ENCODE measurements at places on chromosomes 12 and 14.

DNA sequence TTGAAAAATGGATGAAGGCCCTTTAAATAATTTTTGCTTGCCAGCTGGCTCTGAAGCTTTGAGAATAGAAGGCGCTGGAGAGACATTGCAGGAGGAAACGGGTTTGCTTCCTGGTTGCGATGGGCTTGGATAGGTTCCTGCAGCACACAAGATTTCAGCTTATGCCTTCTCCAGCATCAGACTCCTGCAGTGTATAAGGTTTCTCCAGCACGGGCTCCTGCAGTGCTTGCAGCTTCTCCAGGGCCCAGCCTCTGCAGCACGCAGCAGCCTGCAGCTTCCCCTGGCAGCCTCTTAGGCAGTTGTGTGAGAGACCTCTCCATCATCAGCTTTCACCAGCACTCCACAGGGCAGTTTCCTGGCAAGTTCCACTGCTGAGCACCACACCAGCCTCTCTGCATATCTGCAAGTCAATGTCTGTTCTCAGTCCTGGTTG lies 78.7 kb upstream of the ZDHHC17 start:
- DNase-seq, result no peak

- no peak for DNase-seq
Measured at GRCh38 chr12:38528527-38528926, 212.0 kb downstream of the ALG10B start.

DNA sequence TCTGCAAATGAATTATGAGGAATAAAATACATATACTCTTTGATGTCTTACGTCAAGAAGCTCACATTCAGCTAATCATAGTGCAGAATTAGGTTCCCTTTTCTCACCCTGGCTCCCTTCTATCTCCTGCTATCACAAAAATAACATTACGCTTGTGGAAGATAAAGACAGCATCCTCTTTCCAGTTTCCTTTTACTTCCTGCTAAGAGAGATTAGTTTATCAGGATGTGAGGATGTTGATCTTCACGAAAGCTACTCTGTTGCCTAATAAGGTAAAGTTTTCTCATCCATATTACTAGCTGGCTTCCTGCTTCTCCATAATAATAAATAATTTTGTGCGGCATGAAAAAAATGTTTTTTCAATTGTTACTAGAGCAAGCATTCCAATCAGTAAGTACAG lies 217.7 kb upstream of the DCN start:
- DNase-seq, result no peak

DNA sequence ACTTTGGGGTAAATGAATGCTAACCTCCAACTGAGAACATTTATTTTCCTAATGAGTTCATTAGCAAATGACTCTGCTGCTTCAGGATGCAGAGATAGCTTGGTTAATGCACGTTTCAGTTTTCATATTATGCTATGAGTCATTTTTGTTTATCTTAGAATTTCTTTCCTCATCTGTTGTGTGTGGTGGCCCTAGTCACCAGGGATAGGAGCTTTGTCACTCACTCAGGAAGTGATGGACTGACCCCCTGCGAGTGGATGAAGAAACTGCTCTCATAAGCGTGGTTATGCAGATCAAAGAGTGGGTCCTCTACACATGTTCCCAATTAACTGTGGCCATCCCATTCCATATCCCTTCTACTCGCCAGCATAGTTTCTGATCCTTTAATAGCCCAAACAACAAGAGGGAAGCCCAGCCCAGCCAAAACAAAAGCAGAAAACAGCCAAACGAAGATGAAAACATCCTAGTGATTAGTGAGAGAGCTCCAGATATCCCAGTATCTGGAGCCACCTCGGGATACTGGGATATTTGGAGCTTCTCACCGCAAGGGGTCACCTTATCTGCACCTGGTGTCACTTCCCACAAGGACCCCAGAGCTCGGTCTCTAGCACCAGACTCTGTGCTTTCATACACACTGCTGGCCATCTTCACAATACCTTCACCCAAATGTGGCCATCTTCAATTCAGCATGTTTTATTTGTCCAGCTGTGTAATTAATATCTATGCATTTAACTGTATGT lies 8.6 kb downstream of the TC2N start:
- no peak for DNase-seq

GRCh38 chr12:75556311-75556899 lies 45.0 kb upstream of the KRR1 start:
- DNase-seq, result no peak

- no peak for DNase-seq
Measured at GRCh38 chr12:58915634-58916033, 4.7 kb downstream of the LRIG3 start.

- DNase-seq, result no peak
Measured at GRCh38 chr12:12734054-12734453, 16.9 kb downstream of the CDKN1B start.

- no peak for DNase-seq
Measured at GRCh38 chr12:109582636-109583035, 9.0 kb downstream of the MVK start.

DNA sequence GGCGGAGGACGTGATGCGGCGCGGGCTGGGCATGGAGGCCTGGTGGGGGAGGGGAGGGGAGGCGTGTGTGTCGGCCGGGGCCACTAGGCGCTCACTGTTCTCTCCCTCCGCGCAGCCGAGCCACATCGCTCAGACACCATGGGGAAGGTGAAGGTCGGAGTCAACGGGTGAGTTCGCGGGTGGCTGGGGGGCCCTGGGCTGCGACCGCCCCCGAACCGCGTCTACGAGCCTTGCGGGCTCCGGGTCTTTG lies 303 bp downstream of the GAPDH start:
- DNase-seq, result no peak

GRCh38 chr12:75489613-75490210 lies 9.2 kb downstream of the GLIPR1 start:
- DNase-seq, result no peak

- DNase-seq, result no peak
Measured at GRCh38 chr14:44988694-44989093, 26.7 kb downstream of the TOGARAM1 start.

- DNase-seq, result no peak
Measured at GRCh38 chr14:40850191-40850590, 756.5 kb upstream of the LRFN5 start.

DNA sequence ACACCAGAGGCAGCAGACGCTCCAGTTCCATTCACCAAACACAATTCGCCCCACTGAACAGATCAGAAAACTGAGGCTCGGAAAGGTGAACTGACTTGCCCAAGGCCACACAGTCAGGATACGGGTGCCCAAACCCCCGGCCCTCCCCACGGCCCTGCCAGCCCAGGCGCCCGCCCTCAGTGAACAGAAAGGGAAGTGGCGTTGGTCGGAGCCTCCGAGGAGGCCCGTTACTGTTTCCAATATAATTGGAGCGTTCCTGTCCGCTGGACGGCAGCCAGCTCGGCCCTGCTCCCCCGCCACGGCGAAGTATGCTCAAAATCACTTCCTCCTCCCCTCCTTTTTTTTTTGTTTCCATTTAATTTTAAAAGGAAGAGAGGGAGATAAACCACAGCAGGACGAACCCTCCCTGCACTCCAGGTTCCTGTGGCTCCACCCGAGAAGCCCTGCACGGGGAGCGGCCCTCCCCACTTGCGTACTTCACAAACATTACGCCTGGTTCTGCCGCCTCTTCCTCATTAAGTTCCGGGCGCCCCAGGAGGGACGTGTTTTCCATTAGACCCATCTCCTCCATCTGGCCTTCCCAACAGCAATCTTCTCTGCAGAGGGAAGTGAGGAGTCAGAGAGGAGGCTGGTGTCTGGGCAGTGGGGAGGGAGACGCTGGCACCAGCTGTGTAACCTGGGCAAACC lies 61.1 kb downstream of the NCOR2 start:
- no peak for DNase-seq

- no peak for DNase-seq
Measured at GRCh38 chr14:104982548-104983230, 2.9 kb upstream of the CLBA1 start.

DNA sequence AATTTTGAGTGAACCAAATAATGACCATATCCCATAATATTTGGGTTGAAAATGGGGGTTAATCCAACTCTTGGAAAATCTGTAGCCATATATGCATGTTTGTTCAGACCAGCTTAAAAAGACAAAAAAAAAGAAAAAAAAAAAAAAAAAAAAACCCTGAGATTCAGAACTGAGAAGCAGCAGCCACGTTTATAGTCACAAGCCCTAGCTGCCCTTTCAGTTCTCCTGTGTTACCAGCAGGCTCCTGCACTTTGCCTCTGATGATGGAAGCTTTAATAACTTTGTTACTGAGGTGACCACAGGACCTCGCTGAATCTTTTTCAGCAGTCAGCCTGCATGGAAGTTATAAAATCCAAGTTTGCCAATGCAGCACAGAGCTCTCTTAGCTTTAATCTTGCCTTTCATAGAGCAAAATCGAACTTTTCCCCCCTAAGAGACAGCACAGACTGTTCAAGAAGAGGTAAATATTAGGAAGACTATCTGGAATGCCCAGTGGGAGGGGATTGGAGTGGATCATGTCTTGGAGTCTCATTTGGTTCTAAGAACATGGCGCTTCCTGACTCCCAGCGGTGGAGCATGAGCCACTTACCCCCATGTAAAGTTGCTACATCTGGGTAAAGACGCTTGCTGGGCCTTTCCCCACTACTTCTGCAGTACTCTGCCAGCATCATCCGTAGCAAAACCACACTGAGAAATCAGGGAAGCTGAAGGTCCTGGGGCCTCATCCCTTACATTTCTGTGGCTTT lies 20.6 kb downstream of the GNG2 start:
- DNase-seq, result no peak

Data from activated T-helper 1 cell treated with anti-CD3 and anti-CD28 coated beads, Interleukin-2, amount 50 U/mL, for 16 hours (primary cell).